ENCODE measurements at places on chromosomes 3 and 15. TPM values are rescaled to one million over a fixed set of nuclear protein-coding genes. Genes with fewer than 3 reads are reported as not detected.

The A4GNT gene
- polyA plus RNA-seq: not detected

The CHRNB4 gene
- polyA plus RNA-seq: 0.60 TPM

The CPNE4 gene
- polyA plus RNA-seq: 0.03 TPM

The SCN11A gene
- 0.32 TPM for polyA plus RNA-seq

The MNS1 gene
- 2.0 TPM for polyA plus RNA-seq

The GABRR3 gene
- 0.01 TPM for polyA plus RNA-seq

The SCG5 gene
- 2.4 TPM for polyA plus RNA-seq

The GPR87 gene
- polyA plus RNA-seq: 4.2 TPM

The THBS1 gene
- 244 TPM for polyA plus RNA-seq

The ACTC1 gene
- 1,546 TPM for polyA plus RNA-seq

The AGBL1 gene
- polyA plus RNA-seq: not detected

The SLC9C1 gene
- not detected for polyA plus RNA-seq

The MEX3B gene
- polyA plus RNA-seq: 3.6 TPM

The PDZRN3 gene
- 98.0 TPM for polyA plus RNA-seq

The ISL2 gene
- polyA plus RNA-seq: not detected

The ZNF620 gene
- polyA plus RNA-seq: 2.1 TPM

The PLCH1 gene
- 0.27 TPM for polyA plus RNA-seq

The LMAN1L gene
- polyA plus RNA-seq: 0.33 TPM

The DUOX1 gene
- polyA plus RNA-seq: 7.1 TPM

The BNC1 gene
- polyA plus RNA-seq: 0.04 TPM

The SERPINI2 gene
- polyA plus RNA-seq: 0.08 TPM
